ENCODE measurements at places on chromosomes 7 and 10.
A peak's percentile ranks its signal among the peaks of the same experiment; 100 is the strongest.

- DNase-seq, result no peak
Observed at GRCh38 chr10:86149257-86149656, 217.3 kb downstream of the GRID1 start.

DNA sequence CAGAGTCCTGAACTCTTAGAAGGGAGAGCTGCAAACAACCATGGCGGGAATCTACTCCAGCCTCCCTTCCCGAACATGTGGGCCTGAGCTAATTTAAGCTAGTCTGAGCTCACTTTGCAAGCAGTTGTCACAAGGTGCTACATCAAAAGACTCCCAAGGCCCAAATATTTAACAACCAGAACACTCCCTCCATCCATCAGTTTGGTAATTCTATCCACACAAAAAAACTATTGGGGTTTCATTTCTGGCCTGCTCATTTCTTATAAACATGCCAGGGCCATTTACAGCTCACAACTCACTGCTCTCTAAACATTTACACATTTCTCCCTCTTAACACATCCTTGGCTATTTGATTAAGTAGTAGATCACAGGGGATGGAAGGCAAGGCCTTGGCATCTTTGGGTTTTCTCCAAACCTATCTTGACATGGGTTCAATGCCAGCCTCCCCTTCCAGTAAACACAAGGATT is 263.4 kb downstream of the KCNMA1 start:
- DNase-seq, result no peak

DNA sequence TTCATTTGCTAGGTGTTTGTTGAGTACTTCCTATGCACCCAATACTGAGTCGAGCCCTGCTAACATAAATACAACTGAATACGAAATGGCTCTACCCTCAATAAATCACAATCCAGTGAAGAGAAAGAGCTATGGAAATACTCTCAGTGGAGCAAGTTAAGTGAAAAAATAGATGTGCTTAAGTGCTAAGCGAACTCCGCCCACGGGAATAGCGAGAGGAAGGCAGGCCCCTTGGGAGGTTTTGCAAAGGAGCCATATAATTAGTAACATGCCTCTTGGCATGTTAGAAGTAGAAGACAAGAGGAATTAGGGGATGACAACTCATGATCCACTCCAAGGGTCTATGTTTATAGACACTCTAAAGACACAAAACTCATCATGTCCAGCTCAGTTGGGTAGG is 42.8 kb upstream of the TSPAN33 start:
- no peak for DNase-seq

DNA sequence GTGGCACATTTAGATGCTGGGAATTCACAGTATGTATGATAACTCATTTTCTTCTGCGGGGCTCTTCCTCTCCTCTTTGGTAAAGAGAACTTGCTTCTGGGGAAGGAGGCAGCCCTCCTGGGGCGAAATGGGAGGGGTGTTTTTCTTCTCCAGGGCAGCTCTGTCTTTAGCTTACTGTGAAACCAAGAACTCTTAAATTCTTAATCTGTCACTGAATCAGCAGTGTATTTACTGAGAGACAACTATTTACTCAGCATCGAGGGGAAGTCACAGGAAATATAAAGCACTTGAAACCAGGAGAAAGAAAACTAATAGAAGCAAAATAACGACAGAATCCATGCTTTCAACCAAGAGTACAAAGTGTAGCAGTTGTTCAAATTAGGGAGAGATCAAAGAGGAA is 158.2 kb upstream of the AGK start:
- DNase-seq, result no peak

- DNase-seq, result no peak
Observed at GRCh38 chr7:81187753-81188152, 268.9 kb upstream of the SEMA3C start.

GRCh38 chr10:6383096-6383812 is 180.5 kb downstream of the PFKFB3 start:
- peak; percentile 52 for DNase-seq

DNA sequence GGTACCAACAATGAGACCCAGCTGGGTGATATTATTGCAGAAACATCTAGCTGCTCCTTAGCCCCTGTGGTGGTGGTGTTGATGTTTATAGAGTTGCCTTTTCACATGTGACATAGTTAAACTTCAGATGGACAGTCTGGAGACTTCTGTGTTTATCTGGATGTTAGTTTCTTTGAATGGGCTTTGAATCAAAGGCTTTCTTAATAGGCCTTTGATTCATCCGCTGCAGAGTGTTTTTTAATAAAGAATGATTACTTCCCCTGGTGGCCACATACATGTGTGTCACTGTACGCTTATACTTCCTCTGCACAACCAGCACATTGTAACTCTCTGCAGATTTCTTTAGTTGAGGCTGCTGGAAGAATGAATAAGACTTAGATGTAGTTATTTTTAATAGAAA is 221.0 kb downstream of the DYNC1I1 start:
- DNase-seq, result no peak

GRCh38 chr10:31619531-31620061 is 300.6 kb downstream of the ZEB1 start:
- DNase-seq, result no peak

- DNase-seq, result no peak
Observed at GRCh38 chr10:30581779-30582380, 47.7 kb downstream of the LYZL2 start.

- DNase-seq, result no peak
Observed at GRCh38 chr7:66800591-66800990, 60.1 kb downstream of the RABGEF1 start.

DNA sequence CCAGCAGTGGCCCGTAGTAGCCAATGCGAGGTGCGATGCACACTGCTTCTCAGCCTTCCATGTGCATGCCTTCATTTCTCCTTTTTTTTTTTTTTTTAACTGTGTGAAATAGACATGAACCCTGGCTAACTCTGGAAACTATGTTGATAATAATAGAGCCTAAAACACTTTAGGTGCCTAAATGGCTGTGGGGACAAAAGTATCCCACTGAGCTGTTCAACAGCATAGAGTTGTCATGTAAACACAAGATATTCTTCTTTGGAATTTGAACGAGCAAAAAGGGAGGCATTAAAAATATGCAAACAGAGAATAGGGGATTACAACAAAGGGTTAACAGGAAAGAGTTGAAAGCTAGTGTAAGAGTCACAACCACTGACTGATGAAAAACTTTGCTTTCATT is 162.1 kb upstream of the NOBOX start:
- no peak for DNase-seq

GRCh38 chr10:2117641-2118040 is 380.3 kb upstream of the ADARB2 start:
- DNase-seq, result no peak

DNA sequence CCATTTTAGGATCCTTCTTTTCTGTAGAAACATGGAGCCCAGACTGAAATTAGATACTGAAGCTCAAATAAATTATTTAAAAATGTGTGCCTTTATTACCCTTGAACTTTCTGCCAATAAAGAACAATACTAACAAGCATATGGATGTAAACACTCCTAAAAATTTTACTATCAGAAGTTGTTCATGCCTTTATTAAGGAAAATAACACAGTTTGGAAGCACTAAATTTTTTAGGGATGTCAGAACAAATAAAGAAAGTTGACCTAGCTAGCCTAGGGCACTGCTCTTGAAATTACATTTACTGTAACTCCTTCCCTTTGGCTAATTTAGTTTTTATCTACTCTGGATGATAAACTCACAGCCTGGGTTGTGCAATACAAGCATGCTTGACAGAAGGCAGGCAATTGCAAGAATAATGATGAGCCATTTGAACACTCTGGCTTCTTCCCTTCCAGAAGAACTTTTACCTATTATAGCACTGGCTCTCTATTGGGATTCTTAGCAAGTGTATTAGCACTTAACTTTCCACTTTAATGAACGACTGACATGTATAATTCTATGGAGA is 351.7 kb upstream of the C7orf33 start:
- no peak for DNase-seq
